ENCODE measurements at places on chromosomes 2 and 18. TPM values are rescaled to one million over a fixed set of nuclear protein-coding genes. Genes with fewer than 3 reads are reported as not detected.
A peak's percentile ranks its signal among the peaks of the same experiment; 100 is the strongest.

The GFPT1 gene
- 18.1 TPM for total RNA-seq

The GALNT5 gene
- not detected for total RNA-seq

DNA sequence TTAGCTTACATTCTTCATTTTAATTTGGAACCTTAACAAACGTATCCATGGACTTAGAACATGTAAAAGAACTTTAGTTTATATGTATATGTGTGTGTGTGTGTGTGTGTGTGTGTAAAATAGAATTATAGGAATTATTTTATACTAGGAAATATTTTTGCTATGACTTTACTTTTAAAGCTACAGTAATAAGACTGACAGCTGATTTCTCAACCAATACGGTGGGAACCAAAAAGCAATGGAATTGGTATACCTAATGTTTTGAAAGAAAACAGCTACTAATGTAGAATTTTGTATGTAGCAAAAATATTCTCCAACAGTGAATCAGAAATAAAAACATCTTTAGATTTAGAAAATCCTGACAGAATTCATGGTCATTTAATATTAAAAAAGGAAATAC, 146.5 kb upstream of the ARL4C start:
- no peaks in the 10 kb centered on the region for H3K36me3 ChIP-seq
- no peak overlapping the region for H3K4me3 ChIP-seq
- H3K27me3 ChIP-seq, result no peaks in the 10 kb centered on the region
- H3K4me1 ChIP-seq, result no peaks in the 10 kb centered on the region

GRCh38 chr2:160015746-160016145, 46.7 kb downstream of the PLA2R1 start:
- H3K27me3 ChIP-seq, result no peaks in the 10 kb centered on the region
- no peak for DNase-seq
- no peaks in the 10 kb centered on the region for H3K4me1 ChIP-seq
- H3K27ac ChIP-seq, result no peak overlapping the region
- H3K4me3 ChIP-seq, result no peak overlapping the region

DNA sequence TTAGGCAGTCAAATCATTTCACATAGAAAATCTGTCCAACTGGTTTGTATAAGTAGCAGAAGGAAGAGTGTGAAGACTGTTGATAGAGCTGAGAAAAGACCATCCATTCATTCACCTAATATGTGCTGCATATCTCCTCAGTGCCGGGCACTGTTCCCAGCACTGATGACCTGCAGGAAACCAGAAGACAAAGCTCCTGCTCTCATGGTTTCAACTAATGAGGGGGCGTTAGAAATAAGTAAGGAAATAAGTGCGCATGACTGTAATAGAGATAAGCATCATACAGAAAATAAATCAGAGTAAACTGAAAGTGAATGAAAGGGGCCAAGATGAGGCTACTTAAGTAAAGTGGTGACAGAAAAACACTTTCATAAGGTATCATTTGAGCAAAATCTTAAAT, 427.5 kb upstream of the CDH20 start:
- no peak for DNase-seq
- H3K27me3 ChIP-seq, result no peaks in the 10 kb centered on the region
- no peaks in the 10 kb centered on the region for H3K36me3 ChIP-seq
- no peaks in the 10 kb centered on the region for H3K4me1 ChIP-seq
- no peak overlapping the region for H3K27ac ChIP-seq

- no peaks in the 10 kb centered on the region for H3K27me3 ChIP-seq
- DNase-seq, result no peak
- H3K4me1 ChIP-seq, result no peaks in the 10 kb centered on the region
- no peak overlapping the region for H3K27ac ChIP-seq
- no peaks in the 10 kb centered on the region for H3K36me3 ChIP-seq
Observed at GRCh38 chr2:39933196-39933595, 154.1 kb upstream of the THUMPD2 start.

DNA sequence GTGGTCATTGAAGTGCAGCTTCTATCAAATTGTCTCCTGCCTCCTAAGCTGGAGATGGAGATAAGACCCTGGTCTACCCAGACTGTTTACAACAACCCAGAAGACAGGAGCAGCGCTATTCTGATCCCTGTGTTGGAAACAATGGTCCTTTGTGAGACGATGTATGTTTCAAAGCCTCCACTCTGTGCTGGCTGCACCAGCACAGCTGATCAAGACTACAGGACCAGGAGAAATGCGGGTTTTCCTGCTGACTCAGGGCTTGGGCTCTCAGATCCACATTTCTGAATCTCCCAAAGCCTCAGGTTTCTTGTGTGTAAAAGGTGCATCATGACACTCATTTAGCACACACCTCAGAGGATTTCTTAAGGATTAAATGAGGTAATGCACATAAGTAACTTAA, 92.0 kb downstream of the POU3F3 start:
- DNase-seq, result no peak
- no peaks in the 10 kb centered on the region for H3K4me1 ChIP-seq
- no peaks in the 10 kb centered on the region for H3K36me3 ChIP-seq
- no peak overlapping the region for H3K27ac ChIP-seq

- no peak overlapping the region for H3K27ac ChIP-seq
- no peaks in the 10 kb centered on the region for H3K27me3 ChIP-seq
- DNase-seq, result no peak
- H3K4me3 ChIP-seq, result no peak overlapping the region
- H3K4me1 ChIP-seq, result no peaks in the 10 kb centered on the region
Observed at GRCh38 chr2:121155502-121156056, 129.4 kb downstream of the TFCP2L1 start.

- peaks cover 29% of the 10 kb centered on the region for H3K4me1 ChIP-seq
- no peak for DNase-seq
- no peaks in the 10 kb centered on the region for H3K36me3 ChIP-seq
- H3K4me3 ChIP-seq, result peak overlapping the region; percentile 66
- H3K27ac ChIP-seq, result peak overlapping the region; percentile 3
Observed at GRCh38 chr18:50307400-50307737, 19.9 kb upstream of the CXXC1 start.

DNA sequence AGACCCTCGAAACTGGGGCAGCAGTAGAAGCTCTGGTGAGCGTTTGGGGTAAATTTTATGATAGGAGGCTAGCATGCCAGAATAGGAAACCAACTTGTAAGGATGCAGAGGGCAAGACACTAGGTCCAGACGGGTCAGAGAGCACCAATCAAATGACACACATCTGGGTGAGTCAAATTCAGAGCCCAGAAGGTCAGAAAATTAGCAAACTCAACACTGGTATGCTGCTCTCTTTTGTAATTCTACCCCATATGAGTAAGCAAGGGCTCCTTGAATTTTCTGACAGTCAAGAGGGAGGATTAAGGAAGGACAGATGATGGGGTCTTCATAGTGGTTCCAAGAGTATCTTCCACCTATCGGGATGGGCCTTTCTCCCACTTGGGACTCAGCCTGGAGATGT, 209.8 kb downstream of the BCL2 start:
- no peak overlapping the region for H3K27ac ChIP-seq
- no peaks in the 10 kb centered on the region for H3K36me3 ChIP-seq
- DNase-seq, result no peak
- no peaks in the 10 kb centered on the region for H3K27me3 ChIP-seq

DNA sequence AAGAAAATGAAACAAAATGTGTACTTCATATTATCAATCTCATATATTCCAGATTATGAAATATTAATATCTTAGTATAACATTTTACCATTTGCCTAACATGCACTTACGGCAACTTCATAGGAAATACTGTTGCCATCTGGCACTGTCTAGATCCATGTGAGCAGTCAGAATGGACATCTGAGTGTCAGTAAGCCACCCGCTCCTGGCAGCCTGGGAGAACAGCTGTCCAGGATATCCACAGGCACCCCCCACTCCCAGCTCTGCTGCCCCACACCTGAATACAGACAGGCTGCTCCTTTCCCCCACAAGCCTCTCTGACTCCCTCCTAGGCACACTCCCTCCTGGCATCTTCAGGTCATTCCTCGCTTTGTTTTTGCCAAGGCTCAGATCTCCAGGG, 127.0 kb downstream of the GAREM1 start:
- H3K36me3 ChIP-seq, result no peaks in the 10 kb centered on the region
- H3K4me3 ChIP-seq, result no peak overlapping the region
- no peak for DNase-seq
- no peak overlapping the region for H3K27ac ChIP-seq
- no peaks in the 10 kb centered on the region for H3K4me1 ChIP-seq

- no peaks in the 10 kb centered on the region for H3K4me1 ChIP-seq
- no peak for DNase-seq
- H3K36me3 ChIP-seq, result no peaks in the 10 kb centered on the region
- no peak overlapping the region for H3K4me3 ChIP-seq
Observed at GRCh38 chr2:38446418-38446817, 69.3 kb upstream of the ATL2 start.

DNA sequence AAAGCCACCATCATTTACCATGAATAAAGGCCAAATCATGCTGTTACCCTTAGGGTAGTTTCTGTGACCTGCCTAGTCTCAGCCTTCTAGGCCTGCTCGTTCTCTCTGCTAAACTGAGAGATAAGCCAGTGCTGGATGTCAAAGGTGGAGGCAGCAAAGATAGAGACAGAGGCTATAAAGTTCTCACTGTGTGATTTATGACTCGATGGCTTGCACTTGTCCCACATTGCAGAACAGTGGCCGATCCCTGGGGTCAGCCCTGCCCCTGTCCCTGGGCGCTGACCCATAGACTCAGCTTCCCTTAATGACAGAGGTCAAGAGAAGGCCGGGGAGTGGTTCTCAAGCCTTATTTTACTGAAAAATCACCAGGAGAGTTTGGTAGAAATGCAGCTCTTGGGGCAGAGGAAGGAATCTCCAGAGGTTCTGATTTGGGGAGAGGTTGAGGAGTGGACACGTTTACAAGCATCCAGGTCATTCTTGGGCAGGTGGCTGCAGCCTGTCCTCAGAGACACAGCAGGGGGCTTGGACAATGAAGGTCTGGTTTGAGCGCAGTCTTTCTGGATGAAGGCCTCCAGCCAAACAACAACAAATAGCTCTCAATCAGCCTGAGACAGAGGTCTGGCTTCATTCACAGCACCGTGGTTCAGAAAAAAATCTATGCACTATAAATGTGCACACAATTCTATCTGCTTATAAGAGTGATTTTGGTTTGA, 143.5 kb downstream of the ACKR3 start:
- H3K27ac ChIP-seq, result no peak overlapping the region
- H3K4me1 ChIP-seq, result no peaks in the 10 kb centered on the region
- no peak overlapping the region for H3K4me3 ChIP-seq
- peaks cover 2% of the 10 kb centered on the region for H3K27me3 ChIP-seq
- H3K36me3 ChIP-seq, result no peaks in the 10 kb centered on the region
- no peak for DNase-seq
